ENCODE measurements at places on chromosomes 7 and 10.

- no peak for DNase-seq
Observed at GRCh38 chr10:31395695-31396094, 76.7 kb downstream of the ZEB1 start.

GRCh38 chr7:132225216-132226030 is 350.8 kb downstream of the PLXNA4 start:
- no peak for DNase-seq

GRCh38 chr10:127069436-127069835 is 127.0 kb downstream of the INSYN2A start:
- DNase-seq: no peak

- no peak for DNase-seq
Observed at GRCh38 chr10:128967980-128968756, 498.9 kb upstream of the MGMT start.

- no peak for DNase-seq
Observed at GRCh38 chr7:85620936-85621685, 434.3 kb upstream of the SEMA3D start.

GRCh38 chr10:1513221-1513620 is 224.1 kb downstream of the ADARB2 start:
- DNase-seq: no peak

GRCh38 chr7:73896454-73896853 is 35.5 kb downstream of the TMEM270 start:
- no peak for DNase-seq

- DNase-seq: no peak
Observed at GRCh38 chr7:124532166-124532565, 233.4 kb downstream of the GPR37 start.

DNA sequence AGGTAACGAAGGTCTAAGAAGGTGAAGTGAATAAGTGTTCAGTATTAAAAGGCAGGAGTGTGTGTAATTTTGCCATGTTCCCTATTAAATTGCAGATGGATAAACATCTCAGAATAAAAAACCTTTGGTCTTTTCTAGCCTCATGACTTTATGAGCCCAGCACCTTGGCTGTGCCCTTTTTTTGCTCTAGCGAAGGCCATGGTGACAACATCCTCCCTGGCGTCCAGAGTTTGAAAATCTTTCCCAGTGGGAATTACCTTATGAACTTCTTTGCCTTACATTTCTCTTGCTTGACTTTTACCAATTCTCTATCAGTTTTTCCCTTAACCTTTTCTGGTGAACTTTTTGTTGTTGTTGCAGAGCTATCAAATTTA is 368.2 kb upstream of the BMPER start:
- no peak for DNase-seq
